ENCODE measurements at places on chromosomes 1 and 21.

DNA sequence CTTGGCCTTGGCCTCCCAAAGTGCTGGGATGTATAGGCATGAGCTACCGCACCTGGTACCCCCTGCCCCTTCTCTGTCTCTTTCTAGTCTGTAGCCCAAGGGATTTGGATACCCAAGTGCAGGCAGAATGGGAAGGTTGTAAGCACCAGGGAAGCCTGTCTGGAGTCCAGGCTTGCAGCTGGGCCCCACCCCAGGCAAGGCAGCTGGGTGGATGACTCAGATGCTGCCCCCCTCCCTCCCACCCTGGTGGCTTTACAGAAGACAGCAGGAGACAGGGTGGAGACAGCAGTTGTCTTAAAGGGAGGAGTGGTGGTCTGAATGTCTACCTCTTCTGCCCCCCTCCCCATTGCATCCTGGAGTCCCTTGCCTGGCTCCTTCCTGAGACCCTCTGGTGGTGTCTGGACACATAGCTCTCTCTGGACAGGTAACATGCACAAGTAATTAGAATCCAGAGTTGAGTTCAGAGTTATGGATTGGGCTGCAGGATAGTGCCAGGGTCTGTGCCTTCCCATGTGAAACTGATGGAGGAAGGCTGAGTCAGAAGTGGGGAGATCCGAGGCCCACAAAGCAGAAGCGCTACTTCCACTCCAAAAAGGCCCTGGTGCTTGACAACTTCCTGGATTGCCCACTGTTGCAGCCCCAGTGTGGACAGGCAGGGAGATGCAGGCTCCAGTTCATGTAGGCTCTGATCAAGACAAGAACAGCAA lies 5.1 kb downstream of the LMNA start:
- DNase-seq: peak; percentile 65

- peak; percentile 95 for DNase-seq
Measured at GRCh38 chr1:53470155-53470554, 11.0 kb downstream of the DMRTB1 start.

DNA sequence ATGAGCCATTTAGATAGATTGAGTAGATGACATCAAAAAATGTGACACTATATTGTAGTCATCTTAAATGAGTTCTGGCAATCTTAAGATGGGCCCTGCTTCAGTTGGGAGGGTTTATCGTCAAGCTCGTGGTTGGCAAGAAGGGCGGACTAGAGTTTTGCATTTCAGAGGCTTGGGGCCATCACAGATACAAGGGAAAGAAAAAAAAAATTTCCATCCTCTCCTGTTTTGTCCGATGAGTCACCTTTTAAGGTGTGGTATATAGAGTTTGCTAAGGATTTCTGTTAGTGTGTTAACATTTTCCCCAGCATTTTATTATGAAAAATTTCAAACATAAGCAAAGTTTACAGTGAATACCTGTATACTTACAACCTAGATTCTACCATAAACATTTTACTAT lies 31.8 kb upstream of the KCNQ4 start:
- no peak for DNase-seq

DNA sequence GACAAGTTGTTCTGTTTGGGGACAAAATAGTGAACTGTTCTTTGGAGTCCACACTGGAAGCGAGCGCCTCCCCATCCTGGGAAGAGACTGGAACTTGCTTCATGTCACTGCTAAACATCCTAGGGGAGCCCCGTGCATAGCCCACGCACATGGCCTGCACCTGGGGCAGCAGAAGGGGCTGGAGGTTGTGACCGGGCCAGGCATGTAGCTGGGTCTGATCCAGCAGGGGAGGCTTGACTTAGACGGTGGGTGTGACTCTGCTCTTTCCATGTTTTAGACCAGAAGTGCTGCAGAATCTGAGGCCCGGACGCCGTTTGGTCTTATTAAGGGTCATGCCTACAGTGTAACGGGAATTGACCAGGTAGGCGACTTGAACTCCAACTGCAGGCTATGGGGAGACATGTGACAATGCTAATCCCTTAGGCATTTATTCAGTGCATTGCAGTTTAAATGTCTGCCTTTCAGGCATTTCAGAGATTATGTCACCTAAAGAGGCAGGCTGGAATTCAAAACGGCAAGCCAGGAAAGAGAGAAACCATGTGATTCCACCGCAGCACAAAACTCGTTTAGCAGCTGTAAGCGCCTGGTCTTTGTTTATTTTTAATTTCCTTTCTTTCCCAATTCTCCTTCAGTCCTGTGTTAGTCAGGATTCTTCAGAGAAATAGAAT lies 21.8 kb downstream of the CAPN9 start:
- DNase-seq: peak; percentile 32

- DNase-seq: no peak
Measured at GRCh38 chr1:87473203-87473661, 144.6 kb downstream of the LMO4 start.

GRCh38 chr1:12215118-12215961 lies 14.5 kb upstream of the VPS13D start:
- DNase-seq: no peak

GRCh38 chr1:68308034-68308433 lies 75.7 kb upstream of the WLS start:
- no peak for DNase-seq

DNA sequence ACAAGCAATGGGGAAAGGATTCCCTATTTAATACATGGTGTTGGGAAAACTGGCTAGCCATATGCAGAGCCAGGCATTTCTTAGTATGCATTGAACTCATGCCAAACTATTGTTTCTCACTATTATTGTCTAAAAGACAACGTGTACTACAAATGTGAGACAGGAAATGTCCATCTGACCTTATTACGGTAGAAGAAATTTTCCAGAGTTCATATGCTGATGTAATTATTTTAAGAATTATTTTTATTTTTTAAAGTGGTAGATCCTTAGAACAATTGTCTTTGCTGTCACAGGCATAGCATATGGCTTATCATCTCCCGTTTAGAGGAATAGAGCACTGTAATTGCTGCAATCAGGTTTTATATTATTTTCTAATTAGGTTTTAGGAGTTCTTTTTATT lies 75.2 kb upstream of the S1PR1 start:
- no peak for DNase-seq

- no peak for DNase-seq
Measured at GRCh38 chr1:157147037-157147436, 8.8 kb upstream of the ETV3 start.

All from AG08395 (cell line).